ENCODE measurements at places on chromosomes 4 and X. TPM values are rescaled to one million over a fixed set of nuclear protein-coding genes. Genes with fewer than 3 reads are reported as not detected.

Gene CPE
- 151 TPM for polyA plus RNA-seq

Gene BTK
- polyA plus RNA-seq, result 2.4 TPM

GRCh38 chr4:89800012-89800516 is 36.9 kb downstream of the SNCA start:
- DNase-seq, result no peak

Gene UFSP2
- 87.0 TPM for polyA plus RNA-seq

Gene TRO
- 87.2 TPM for polyA plus RNA-seq

Data from right renal cortex interstitium (tissue), 3 donors.